ENCODE measurements at places on chromosomes 6 and 20. TPM values are rescaled to one million over a fixed set of nuclear protein-coding genes. Genes with fewer than 3 reads are reported as not detected.
A peak's percentile ranks its signal among the peaks of the same experiment; 100 is the strongest.

GRCh38 chr20:36856195-36856594 lies 19.7 kb upstream of the TLDC2 start:
- DNase-seq, result no peak

GRCh38 chr20:5074232-5074674 lies 45.5 kb downstream of the PCNA start:
- DNase-seq, result no peak

- DNase-seq, result peak; percentile 15
Measured at GRCh38 chr6:155313602-155314091, 637 bp downstream of the TFB1M start.

DNA sequence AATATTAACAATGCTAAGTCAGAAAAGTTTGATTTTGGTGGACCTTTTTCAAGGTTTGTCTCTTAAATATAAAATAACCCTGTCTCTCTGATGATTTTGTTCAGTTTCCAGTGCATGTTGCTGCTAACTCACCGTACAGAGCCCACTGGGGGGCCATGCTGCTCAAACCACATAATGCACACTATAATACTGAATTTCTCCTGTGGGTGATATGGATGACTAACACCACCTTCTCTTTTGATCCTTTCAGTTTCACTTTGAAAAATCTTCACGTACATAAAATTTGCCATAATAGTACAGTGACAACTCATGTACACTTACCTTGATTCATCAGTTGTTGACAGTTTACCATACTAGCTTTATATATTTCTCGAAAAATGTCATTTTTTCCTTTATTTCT lies 506.6 kb upstream of the MAN1A1 start:
- peak; percentile 55 for DNase-seq

- DNase-seq, result no peak
Measured at GRCh38 chr6:51598171-51598570, 489.2 kb downstream of the PKHD1 start.

DNA sequence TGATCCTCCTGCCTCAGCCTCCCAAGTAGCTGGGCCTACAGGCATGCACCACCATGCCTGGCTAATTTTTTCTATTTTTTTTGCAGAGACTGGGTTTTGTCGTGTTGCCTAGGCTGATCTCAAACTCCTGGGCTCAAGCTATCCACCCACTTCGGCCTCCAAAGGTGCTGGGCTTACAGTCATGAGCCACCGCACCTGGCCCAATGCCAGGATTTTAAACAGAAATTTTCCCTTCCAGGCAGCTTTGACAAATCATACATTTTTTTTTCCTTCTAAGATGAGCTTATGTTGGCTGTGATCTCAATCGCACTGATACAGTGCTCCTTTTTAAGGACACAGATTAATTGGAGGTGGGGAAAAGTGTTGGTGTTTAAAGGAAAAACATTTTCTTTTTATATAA lies 73.2 kb upstream of the CD2AP start:
- DNase-seq, result no peak

- peak; percentile 76 for DNase-seq
Measured at GRCh38 chr6:3324262-3324942, 65.7 kb downstream of the PSMG4 start.

NEDD9 gene
- total RNA-seq, result 26.6 TPM
